ENCODE measurements at places on chromosomes 7 and 10. TPM values are rescaled to one million over a fixed set of nuclear protein-coding genes. Genes with fewer than 3 reads are reported as not detected.

DNA sequence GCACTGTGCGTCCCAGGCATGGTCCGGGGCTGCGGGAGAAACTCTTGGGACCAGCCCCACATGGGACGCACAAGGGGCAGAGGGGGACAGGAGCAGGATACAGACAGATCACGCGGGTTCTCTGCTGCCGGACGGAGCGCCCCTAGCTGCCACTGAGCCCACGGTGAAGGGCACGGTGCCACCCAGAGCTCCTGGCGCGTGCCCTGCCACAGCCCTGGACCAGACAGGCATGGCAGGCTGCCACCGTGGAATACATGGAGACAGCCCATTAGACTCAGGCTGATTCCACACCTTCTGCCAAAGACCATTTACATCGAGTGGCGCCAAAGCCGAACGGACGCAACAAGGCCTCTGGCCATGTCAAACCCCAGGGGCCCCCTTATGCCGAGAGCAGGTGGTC is 90.4 kb downstream of the MAD1L1 start:
- no peak for ATAC-seq

- no peak for ATAC-seq
These were observed 50.8 kb downstream of the PHYHIPL start for GRCh38 chr10:59227136-59227673.

- no peak for ATAC-seq
These were observed 550.7 kb upstream of the MGMT start for GRCh38 chr10:128916383-128916782.

DNA sequence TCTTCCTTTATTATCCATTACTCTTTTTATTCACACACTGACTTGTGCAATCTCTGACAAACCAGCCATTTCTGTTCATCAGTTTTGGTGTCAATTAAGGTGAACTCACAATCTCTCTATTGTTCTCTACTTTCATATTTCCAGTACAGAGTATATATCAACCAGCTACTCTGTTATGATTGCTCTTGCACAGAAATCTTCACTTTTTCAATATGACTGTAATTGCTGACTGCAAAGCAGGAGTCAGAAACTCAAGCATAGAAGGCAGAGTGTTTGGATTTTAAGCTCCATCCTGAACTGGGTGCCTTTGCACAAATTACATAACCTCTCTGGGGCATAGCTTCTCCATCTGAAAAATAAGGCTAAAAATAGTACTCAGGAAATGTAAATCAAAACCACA is 1042.0 kb downstream of the GRM8 start:
- no peak for ATAC-seq

GRCh38 chr7:105841866-105842265 is 34.5 kb downstream of the ATXN7L1 start:
- ATAC-seq = no peak

GRCh38 chr10:34178196-34178595 is 636.9 kb downstream of the PARD3 start:
- ATAC-seq = no peak

- ATAC-seq = peak; percentile 46
These were observed 181.5 kb upstream of the TRIM24 start for GRCh38 chr7:138278601-138279000.

GRCh38 chr10:112208292-112208691 is 24.7 kb upstream of the GPAM start:
- ATAC-seq = no peak

GRCh38 chr7:55552320-55553023 is 19.8 kb downstream of the VOPP1 start:
- ATAC-seq = peak; percentile 42

GRCh38 chr10:35341521-35341920 is 5.2 kb downstream of the CCNY start:
- ATAC-seq = peak; percentile 66

GRCh38 chr10:79181227-79181626 is 112.5 kb downstream of the ZMIZ1 start:
- ATAC-seq = no peak

GRCh38 chr10:122060250-122060649 is 71.3 kb downstream of the TACC2 start:
- ATAC-seq = no peak

- ATAC-seq = no peak
These were observed 81.4 kb downstream of the LRRC4 start for GRCh38 chr7:127949769-127950222.

DNA sequence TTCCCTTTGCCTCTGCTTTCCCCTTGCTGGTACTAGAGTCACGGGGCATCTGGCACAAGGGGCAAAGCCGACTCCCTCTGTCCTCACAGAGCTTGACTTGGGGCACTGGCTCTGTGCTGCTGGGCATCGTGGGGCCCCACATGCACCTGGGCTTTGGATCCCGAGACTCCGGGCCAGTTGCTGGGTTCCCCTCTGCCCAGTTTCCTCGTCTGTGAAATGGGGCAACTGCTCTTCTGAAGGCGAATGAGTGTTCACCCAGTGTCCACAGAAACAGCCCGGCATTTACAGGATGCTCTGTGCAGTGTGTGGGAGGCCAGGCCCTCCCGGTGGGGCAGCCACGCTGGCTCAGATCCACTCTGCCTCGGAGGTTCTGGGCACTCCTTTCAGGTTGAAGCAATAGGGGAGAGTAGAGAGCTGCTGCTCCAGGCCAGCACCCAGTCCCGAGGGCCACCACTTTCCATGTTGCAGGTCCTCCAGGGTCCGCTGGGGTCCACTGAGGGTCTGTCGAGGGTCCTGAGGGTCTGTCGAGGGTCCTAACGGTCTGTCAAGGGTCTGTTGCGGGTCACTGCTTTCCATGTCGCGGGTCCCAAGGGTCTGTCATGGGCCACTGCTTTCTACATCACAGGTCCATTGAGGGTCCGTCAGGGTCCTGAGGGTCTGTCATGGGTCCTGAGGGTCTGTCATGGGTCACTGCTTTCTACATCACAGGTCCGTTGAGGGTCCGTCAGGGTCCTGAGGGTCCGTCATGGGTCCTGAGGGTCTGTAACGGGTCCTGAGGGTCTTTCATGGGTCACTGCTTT is 103.6 kb downstream of the VIPR2 start:
- ATAC-seq = no peak

DNA sequence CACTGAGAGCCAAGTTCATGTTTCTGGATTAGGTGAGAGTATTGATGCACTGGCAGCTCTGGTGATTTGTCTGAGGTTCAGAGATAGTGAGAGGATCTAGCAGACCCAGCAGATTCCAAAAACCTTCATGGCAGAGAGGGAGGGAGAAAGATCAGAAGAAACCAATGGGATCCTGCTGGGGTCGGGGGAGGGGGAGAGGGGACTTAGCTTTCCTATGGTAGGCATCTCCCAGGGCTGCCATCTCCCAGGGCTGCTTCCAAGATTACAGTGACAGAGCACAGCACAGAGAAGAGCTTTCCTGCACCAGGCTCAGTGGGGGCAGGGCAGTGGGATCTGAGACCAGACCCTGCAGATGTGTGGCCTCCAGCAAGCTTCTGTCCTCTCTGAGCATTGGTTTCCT is 76.8 kb upstream of the GDF10 start:
- no peak for ATAC-seq

DNA sequence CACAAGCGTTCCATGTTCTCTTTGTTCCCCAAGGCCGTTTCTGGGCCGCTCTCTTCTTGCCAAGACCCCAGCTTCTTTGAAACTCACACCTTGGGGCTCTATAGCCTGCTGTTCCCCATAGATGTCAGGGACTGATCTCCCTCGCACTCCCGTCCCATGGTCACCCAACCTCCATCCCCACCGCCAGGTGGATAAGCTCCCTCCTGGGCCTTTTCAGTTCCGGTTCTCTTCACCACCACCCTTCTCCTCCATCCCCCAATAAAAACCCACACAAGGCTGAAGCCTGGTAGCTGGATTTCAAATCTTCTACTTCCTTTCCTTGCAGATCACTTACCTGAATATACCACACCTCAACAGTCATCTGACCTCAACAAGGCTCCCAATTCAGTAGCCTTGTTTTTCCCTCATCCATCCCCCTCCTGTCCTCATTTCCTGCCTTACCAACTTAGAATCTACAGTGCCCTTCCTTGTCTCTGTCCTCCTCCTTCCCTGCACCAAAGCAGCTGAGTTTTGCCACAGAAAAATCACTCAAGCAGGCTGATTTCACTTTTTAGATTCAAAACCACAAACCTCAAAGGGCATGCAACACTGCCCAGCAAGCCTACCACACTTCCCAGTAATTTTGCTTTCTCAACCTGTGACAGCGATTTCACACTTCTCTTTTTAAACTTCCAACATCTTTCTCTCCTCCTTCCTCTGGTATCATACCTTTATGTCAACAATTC is 7.7 kb downstream of the SLC37A3 start:
- peak; percentile 59 for ATAC-seq

- no peak for ATAC-seq
These were observed 129.5 kb downstream of the SDK1 start for GRCh38 chr7:3430588-3430987.

- no peak for ATAC-seq
These were observed 37.3 kb upstream of the LAMB4 start for GRCh38 chr7:108167460-108167859.

- no peak for ATAC-seq
These were observed 96.4 kb downstream of the PRKG1 start for GRCh38 chr10:51170518-51171245.

GRCh38 chr10:132099389-132100090 is 33.8 kb downstream of the JAKMIP3 start:
- ATAC-seq = no peak

DNA sequence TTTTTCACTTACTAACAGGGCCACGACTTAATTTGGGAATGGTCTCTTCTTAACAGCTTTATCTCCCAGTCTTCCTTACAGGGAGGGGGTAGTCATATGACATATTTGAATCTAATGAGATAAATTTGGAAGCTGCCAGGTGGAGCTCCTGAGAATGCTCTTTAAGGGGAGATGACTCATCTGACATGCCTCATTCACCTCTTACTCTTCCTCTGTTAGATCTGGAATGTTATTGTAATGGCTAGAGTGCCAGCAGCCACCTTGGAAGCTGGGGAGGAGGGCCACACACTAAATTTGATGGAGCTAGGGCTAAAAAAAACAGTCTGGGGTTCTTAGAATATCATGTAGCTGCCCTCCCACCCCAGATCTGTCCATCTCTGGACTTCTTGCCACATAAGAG is 22.7 kb downstream of the HECW1 start:
- ATAC-seq = no peak

DNA sequence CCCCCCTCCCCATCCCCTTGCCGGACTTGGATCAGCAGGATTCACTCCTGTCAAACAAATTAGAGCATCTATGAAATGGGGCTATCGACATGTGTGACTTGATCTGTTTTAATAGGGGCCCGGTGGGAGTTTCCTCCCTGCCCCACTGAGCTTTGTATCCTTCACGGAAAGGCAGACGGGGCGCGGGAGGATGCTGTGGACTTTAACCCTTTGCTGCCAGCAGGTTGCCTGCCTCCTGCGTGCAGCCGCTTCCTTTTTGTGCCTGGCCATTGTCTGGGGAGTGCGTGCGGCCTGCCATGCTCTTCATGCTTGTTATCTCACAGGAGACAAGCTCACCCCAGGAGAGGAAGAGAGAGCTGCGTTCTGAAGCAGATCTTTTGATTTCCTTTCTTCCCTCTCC is 512.8 kb upstream of the GALNT17 start:
- no peak for ATAC-seq

GRCh38 chr7:151926336-151926712 is 29.9 kb upstream of the GALNTL5 start:
- ATAC-seq = no peak

DNA sequence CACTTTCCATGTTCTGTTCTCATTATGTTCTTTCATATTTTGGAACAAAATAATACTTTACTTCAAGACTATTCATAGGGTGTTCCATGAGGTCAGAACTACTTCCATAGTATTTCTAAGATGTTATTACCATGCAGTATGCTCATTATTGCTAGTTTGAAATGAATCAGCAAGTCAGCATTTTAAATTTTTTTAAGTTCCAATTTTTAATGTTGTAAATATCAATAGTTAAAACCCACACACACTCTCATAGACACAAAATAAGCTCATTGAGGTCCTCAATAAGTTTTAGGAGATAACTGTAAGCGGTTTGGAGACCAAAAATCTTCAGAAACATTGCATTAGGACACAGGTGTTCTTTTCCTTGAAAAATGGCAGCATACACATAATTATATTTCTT is 550.7 kb downstream of the AUTS2 start:
- no peak for ATAC-seq

GRCh38 chr7:4791738-4792536 is 16.5 kb downstream of the AP5Z1 start:
- ATAC-seq = peak; percentile 82

TAS2R5 gene
- total RNA-seq = 2.4 TPM

NUDT1 gene
- total RNA-seq = 71.9 TPM

LIPN gene
- not detected for total RNA-seq

UNCX gene
- total RNA-seq = not detected

UCMA gene
- total RNA-seq = not detected

TRIM73 gene
- 8.6 TPM for total RNA-seq

AGAP9 gene
- total RNA-seq = 4.8 TPM

CYP3A4 gene
- not detected for total RNA-seq

TNKS2 gene
- total RNA-seq = 25.6 TPM

CTTNBP2 gene
- not detected for total RNA-seq
